Eye (tissue), 1 donor: ENCODE measurements at places on chromosomes 7 and 10.

DNA sequence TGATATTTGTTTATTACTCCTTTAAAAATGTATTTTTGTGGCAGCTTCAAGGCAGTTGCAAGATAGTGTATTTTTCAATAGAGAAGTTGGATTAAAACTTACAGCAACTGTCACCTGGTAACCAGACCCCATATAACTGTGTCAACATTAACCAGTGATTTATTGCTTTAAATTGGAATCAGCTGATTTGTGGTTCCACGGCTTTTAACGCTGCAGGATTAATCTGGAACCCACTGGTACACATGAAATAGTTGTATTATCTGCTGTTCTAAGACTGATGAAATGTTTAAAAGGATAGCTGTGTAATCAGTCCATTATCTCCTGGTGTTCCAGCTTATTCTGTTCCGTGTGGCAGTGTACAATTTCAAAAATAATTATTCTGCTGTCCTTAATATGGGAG is 180.2 kb downstream of the CELF2 start:
- no peak for DNase-seq

DNA sequence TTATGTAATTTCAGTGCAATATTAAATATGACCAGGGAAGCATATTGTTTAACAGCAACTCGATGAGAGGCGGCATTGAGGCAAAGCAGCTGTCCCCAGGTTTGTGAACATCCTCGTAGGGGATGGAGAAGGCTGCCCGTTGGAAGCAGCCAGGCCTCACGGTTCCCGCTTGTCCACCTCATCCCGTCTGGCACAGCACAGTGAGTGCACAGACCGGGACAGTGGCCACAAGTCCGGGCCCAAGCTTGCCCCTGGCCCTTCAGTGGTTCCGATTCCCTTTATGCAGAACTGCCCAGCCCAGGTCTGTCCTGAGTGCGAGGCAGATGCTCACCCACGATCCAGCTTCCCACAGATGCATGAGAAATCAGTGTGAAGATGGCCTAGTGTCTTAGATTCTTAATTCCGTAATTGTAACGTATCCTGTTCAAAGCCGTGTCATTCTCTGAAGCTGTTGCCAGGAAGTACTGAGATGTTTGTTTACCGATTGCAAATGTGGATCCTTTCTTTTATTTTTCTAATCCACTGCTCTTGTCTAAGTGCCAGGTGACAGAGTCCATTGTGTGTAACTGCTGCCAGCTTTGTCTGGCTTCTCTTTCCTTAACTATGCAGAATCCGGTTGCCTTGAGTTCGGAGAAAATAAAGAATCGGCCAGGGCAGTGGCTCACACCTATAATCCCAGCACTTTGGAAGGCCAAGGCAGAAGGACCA is 35.5 kb downstream of the PFKP start:
- no peak for DNase-seq

GRCh38 chr7:371119-371778 is 81.3 kb downstream of the FOXL3 start:
- peak; percentile 48 for DNase-seq

- no peak for DNase-seq
Observed at GRCh38 chr10:78307576-78307975, 273.9 kb downstream of the RPS24 start.

DNA sequence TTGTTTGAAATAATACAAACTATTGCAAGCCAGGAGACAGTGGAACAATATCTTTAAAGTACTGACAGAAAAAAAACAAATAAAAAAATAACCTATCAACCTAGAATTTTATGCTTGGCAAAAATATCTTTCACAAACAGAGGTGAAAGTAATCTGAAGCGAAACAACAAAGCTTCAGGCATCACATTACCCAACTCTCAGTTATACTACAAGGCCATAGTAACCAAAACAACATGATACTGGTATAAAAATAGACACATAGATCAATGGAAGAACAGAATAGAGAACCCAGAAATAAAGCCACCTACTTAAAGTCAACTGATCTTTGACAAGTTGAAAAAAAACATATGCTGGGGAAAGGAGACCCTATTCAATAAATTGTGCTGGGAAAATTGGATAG is 26.5 kb upstream of the HECW1 start:
- DNase-seq = no peak

DNA sequence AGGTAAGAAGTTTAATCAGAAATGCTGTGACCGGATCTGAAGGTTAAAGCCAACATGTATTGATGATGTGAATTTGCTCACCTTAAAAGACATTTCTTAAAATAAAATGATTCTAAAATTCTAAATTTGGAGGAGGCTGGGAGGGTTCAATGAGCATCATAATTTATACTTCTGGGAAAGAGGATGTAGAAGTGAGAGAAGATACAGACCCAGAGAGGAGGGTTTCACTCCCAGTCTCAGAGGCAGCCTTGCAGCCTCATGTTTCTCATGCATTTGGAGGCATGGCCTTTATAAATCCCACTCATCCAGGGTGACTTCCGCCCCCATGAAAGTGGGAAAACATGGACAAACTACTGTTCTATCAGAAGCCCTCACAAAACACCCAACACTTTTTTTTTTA is 305.6 kb upstream of the PITRM1 start:
- DNase-seq = no peak

GRCh38 chr10:132757171-132757570 is 28.8 kb downstream of the NKX6-2 start:
- no peak for DNase-seq

GRCh38 chr7:111622084-111622483 is 59.8 kb upstream of the IMMP2L start:
- DNase-seq = no peak

DNA sequence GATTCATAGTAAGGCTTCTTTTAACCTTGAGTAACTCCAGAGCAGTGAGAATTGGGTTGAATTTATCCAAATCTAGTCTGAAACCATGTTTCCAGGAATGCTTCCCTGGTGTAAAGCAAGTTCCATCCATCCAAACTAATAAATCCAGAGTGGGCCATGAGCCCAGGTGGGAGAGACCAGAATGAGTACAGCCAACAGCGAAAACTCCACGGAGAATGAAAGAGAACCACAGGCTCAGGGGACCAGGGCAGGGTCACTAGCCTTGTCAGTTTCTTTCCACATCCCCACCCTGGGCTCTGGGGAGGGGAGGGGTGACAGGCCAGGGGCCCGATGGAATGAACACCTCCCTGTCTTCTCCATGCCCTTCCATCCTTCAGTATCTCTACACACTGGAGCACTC is 180.1 kb downstream of the NEURL1 start:
- no peak for DNase-seq
